ENCODE measurements at places on chromosomes 5 and 9.

DNA sequence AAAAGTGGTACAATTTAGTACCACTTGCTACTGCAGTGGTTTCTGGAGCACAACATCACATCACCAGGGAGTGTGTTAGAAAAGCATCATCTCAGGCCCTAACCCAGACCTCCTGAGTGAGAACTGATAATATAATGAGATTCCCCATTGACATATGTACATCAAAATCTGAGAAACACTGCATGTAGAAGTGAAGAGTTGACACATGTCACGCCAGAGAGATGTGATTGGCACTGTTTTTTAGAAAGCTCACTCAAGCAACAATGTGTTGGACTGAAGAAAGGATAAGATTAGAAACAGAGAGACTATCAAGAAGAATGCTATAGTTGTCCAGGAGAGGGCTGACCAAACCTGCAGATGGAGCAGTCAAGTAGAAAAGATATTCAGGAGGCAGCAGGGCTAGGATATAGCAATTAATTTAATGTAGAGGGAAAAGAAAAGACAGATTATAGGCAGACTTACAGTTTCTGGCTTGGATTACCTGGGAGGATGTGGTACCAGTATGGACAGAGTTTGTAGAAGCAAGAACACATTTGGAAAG, 324.4 kb upstream of the ADAMTSL1 start:
- DNase-seq = no peak

DNA sequence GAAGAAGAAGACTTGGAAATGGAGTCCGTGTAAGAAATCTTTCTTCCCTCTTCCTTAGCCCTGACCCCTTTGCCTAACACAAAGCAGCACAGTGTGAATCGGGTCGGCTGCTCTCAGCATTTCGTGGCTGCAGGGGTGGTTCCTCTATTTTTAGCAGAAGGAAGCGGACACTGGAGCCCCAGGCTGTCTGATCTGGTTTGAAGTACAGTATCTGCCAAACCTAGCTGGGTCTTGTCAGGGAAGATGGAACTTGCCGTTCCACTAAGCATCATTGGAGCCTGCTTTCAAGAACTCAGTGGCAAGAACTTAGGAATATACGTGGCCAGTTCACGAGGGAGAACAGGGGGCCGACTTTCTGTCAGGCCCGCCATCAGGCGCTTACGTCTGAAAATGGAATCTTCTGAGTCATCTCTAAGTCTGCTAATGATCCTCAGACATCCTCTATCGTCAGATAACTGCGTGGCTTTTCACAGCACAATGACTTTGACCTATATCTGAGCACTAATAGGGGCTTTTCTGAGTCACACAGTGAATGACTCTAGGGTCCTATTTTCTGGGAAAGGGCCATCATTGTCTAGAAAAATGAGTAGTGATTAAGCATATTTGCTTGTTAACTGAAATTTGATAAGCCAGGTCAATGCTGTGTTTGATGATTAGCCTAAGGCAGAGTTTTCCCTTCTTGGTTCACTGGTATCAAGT, 43.3 kb upstream of the NCS1 start:
- peak; percentile 65 for DNase-seq

GRCh38 chr5:132429463-132430440, 60.2 kb downstream of the SLC22A5 start:
- DNase-seq = no peak

DNA sequence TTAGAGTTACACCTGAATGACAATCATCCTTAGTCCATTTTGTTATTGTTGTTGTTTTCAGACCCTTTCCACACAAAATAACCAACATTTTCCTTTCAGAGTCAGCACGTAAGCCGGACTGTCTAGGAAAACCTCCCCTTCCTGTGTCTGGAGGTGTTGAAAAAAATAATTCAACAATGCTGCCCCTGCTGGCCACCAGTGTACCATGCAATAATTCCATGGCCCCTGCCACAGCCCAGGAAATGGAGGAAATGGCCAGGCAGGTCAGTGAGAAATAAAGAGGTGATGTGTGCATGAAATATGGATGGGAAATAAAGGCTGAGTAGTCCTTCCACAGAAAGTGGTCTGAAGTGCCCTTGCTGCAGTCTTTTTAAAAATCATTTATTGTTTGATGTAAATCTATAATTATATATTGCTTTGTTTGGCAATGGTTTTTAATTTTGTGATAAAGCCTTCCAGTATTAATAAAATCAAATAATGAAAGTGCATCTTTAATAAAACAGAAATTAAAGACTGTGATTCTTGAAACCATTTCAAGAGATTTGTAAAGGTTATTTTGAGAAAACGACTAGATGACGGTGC, 152.8 kb upstream of the PAPPA start:
- no peak for DNase-seq

DNA sequence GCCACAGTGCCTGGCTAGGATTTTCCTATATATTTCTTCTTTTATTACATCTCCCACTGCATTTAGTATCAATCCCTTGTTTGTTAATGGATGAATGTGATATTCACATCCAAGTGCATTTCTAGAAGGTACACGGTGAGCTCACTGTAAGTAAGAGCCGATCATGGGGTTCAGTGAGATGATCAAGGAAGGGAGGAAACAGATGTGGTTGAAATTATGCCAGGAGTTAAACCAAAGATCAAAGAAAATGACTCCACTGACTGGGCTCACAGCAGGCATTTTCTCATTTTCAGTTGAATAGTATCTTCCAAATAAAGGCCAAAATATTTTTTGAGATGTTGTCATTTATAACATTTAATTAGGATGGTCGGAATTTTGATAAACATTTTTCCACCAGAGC, 97.8 kb downstream of the CFAP90 start:
- no peak for DNase-seq

GRCh38 chr5:135318924-135319323, 80.1 kb downstream of the MACROH2A1 start:
- DNase-seq = no peak

DNA sequence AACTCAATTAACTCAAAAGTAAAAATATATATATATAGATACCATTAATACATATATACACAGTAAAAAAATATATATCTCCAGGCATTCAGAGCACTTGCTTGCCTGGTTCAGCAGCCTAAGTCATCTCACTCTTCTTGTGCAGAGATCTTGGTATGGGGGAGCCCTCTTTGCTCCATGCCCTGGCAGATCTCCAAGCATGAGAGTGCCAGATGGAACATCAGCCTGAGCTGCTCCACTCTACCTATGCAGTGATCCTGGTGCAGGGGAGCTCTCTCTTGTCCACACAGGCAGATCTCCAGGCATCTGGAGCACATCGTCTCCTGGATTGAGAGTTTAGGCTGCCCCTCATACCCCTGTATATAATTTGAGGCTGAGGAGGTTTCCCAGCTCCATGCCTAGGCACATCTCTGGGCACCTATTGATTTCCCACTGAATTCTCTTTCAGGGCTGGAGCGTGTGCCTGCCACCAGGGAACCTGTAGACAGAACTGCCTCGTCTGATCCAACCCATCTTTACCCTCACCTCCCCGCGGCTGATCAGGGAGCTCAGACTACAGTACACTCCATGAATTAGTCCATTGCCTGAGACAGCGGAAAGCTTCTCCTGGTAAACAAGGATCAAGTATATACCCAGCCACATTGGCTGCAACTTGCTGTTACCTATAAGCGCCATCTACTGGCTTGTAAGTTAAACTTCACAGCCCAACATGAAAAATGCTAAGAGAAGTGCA, 342.4 kb upstream of the GRIA1 start:
- peak; percentile 67 for DNase-seq

GRCh38 chr5:42811591-42812446, at the start of gene SELENOP:
TSS of gene SELENOP (minus strand) at chr5:42811892. CDS start at chr5:42808353, 3,539 bp downstream.
- no peak for DNase-seq

- no peak for DNase-seq
These were observed 72.1 kb upstream of the HSPB3 start for GRCh38 chr5:54383225-54383901.

DNA sequence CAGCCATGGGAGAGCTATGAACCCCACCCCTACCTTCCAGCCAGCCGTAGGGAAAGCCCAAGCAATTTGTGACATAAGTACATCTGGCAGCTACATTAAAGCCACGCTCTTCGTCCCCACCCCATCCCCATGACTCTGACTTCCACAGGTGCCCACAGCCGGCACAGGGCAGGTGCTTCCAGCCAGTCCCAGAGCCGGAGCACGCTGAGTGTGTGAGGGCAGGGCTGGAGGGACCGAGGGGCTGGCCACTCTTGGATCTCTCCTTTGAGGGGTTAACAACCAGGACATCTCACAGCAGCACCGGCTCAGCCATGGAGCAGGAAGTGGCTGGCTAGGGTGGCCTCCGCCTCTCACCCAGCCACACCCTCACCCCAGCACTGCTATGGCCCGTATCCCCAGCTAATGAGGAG, 2.4 kb upstream of the FAM78A start:
- DNase-seq = no peak

- DNase-seq = no peak
These were observed 446.1 kb downstream of the ANXA1 start for GRCh38 chr9:73597771-73598170.

- DNase-seq = peak; percentile 79
These were observed 117.8 kb downstream of the CCDC192 start for GRCh38 chr5:127820910-127821553.

- DNase-seq = no peak
These were observed 326.1 kb upstream of the IRX1 start for GRCh38 chr5:3269395-3270169.

DNA sequence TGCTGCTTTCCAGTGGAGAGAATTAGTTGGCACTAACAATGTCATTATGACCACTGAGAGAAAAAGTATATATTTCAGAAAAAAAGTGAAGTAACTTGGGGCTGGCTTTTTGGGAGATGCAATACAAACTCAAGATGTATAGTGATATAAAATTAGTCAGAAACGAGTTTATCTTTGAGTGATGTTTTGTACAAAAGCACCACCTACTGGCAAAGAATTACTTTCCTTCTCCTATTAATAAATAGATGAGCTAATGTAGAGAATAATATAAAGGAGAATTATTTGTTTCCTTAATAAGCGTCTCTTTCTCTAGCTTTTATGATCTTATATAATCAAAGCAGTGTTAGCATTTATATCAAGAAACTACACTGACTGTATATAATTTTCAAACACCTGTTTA, 158.8 kb downstream of the MEF2C start:
- DNase-seq = no peak

- DNase-seq = no peak
These were observed 18.8 kb downstream of the HTR4 start for GRCh38 chr5:148635321-148636083.

DNA sequence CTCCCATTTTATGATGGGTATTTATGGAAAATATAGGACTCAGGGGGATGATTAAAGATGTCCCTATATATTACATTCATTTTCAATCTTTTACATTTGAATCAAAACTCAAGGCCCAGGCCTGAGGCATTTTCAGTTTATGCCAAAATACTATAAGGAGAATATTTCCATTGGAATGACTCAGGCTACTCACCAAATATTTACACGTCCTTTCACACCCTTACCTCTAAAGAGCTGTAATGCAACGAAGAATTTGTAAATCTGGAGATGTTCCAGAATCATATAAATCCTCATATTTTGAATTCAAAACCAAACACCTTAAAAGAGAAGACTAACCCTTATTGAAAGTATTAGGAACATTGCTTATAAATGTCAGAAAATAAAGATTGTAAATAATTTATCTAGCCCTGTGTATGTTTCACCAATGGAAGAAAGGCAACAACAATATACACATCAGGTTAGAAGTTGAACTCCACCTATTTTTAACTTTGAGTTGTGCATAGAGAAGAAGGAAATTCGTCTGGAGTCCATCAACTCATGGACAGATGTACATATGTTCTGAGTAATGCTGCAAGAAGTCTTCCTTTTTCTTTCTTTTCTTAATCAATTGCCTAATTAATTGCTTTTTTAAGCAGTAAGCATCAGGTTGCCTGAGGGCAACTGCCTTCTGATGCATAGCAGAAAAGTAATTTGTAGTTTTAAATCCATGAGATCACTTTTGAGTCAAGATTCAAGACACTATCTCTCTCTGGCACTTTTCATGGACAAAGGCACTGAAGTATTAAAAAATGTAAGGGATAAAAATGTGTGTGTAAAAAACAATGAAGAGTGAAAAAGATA, 579.3 kb upstream of the RGMB start:
- DNase-seq = no peak

- DNase-seq = no peak
These were observed 109.3 kb upstream of the APC start for GRCh38 chr5:112628214-112628980.

DNA sequence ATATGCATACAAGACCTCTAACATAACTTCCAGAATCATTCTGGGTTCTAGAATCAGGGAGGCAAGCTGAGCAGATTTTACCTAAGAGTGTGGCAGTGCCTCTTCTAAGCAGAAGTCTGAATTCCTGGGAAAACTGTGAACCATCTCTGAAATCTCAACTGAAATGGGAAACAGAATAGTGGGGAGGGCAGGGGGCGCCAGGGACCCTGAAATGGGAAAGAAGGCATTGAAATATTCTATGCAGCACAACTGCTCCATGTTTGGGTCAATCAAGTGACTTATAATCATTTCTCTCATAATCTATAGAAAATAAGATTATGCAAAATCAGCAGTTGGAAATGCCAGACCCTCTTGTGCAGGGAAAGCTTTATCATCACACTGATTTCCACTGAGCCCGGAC, 156.1 kb downstream of the EBF1 start:
- no peak for DNase-seq

DNA sequence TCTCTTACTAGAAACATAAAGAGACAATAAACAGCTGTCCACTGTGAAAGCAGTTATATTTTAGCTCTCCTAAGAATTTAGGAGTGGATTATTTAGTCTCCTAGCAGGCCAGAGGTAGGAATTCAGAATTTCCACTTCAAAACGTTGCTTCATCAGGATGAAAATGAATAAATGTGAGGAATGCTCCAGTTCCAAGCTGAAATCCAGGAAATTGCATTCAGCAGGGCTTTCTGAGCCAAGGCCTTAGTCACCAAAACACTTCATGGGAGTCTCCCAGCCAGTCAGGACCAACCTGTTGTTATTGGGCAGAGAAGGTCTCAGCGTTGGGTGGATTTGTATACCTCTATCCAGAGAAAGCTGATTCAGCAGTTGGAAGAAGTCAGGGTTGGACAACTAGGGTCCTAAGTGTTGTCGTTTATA, 1040.3 kb downstream of the TLE1 start:
- peak; percentile 88 for DNase-seq

GRCh38 chr5:33824516-33825195, 67.1 kb downstream of the ADAMTS12 start:
- peak; percentile 95 for DNase-seq

DNA sequence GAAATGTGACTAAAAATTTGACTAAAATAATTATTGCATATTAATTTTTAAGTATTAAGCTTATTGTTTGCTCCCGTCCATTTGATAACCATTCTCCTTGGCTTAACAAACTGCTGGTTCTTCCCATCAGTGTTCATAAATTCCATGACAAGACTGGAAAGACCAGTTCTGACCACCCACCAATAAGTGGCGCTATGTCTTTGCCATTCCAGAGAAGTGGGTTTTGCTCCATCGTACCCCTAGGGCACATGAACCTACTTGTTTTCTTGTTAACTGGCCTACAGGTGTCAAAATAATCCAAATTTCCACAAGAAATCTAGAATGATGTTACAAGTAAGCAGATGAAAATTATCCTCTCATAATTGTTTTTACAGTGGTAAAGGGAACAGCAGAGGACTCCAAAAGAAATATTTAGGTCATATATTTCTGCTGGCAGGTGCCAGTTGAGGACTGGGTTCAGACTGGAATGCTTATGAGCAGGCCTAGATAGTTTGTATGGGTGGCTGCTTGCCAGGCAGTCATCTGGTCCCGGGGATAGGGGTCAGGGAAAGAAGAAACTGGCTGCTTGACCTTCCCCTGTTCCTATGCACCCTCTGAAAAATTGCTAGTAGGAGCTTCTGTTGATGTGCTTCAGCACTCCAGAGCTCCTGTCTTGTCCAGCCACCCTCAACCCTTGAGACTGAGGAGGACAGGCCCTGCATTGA, 283.1 kb upstream of the ADAMTSL1 start:
- DNase-seq = no peak

GRCh38 chr5:150131978-150132694, 23.5 kb downstream of the PDGFRB start:
- no peak for DNase-seq
